Activated CD4-positive, alpha-beta T cell treated with anti-CD3 and anti-CD28 coated beads, Interleukin-2, amount 10 ng/mL, durations not matched to agents 24 days and 14 days (primary cell): ENCODE measurements at places on chromosomes 13 and 19. TPM values are rescaled to one million over a fixed set of nuclear protein-coding genes. Genes with fewer than 3 reads are reported as not detected.

- no peak for DNase-seq
Observed at GRCh38 chr13:60974296-60974695, 441.4 kb downstream of the PCDH20 start.

DNA sequence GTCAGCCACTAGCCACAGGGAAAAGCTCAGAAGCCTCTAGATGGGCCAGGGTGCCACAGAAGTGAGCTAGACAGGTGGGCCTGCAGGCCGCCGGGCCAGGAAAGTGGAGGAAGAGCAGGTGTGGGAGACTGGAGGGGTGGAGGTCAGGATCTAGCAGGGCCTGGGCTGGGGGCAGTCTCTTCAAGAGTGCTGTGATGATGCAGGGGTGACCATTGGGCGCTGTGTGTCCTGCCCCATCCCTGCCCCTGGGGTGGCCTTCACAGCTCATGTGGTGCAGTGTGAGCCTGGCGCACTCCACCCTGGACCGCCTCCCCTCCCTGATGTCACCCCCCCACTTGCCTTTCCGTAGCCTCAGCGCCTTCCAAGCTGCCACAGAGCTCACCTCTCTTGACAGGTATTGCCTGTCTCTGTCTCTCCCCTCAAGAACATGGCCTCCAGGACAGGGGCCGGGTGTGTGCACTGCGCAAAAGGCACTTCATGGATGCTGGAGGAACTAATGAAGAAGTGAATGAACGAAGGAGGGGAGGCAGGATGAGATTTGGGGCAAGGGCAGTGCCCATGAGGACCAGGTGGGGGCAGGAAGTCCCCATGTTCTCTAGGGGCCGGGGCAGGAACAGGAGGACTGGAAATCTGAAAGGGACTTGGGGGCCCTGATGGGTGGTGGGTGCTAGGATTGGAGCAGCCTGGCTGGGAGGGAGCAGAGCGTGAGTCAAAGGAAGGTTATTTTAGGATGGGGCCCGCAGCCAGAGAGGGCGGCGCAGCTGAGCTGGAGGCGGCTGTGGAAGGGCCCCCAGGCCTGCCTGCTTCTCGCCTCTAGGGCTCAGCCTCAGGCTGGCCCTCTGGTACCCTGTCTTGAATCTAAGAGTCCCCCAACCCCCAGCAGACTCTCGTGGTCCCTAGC is 6.6 kb downstream of the SSBP4 start:
- DNase-seq, result peak; percentile 55

GRCh38 chr19:447816-448560 is 12.8 kb downstream of the SHC2 start:
- no peak for DNase-seq

- DNase-seq, result no peak
Observed at GRCh38 chr19:55459950-55460657, 1.3 kb downstream of the ISOC2 start.

DNA sequence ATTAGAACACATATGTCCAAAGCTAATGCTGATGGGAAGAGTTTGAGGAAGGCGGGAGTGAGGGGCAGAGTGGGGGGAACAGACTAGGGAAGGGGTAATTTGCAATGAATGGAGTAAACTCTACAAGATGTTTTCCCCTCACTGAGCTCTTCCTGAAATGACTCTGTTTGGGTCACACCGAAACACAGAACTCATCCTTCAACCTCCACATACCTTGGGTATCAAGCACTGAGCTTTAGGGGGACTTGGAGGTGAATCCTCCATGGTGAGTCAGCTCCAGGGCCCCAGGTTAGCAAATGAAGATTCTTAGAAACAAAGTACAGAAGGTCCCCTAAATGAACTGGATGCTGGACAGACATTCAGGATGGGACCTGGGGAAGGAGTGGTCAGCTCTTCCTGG is 1.3 kb upstream of the SIGLEC10 start:
- no peak for DNase-seq

DNA sequence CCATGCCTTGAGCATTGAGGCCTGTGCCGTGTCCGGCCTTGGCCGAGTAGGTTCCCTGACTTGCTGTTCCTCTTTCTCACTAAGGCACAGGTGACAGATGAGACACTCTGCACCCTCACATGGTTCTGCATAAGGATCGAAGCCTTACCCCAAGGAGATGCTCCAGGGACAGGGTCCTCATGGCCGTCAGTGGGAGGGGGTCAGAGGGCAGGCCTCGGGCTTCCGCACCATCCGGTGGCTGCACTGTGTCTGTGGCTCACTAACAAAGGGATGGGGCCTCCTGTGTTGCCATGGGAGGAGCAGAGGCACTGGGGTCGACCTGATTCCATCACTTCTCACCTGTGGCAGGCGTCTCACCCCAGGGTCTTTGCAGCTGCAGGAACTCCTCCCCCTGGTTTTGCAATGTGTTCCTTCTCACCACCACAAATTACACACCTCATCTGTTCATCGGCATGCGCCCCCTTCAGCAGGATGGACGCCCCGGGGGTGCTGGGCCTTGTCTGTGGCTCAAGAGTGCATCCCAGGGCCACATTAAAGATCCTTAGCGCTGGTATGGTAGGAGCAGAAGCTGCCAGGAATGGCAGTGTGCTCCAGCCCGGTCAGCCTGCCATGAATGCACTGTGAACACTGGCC is 113.3 kb upstream of the SOX1 start:
- no peak for DNase-seq

- no peak for DNase-seq
Observed at GRCh38 chr13:113415825-113416224, 37.5 kb downstream of the ADPRHL1 start.

DNA sequence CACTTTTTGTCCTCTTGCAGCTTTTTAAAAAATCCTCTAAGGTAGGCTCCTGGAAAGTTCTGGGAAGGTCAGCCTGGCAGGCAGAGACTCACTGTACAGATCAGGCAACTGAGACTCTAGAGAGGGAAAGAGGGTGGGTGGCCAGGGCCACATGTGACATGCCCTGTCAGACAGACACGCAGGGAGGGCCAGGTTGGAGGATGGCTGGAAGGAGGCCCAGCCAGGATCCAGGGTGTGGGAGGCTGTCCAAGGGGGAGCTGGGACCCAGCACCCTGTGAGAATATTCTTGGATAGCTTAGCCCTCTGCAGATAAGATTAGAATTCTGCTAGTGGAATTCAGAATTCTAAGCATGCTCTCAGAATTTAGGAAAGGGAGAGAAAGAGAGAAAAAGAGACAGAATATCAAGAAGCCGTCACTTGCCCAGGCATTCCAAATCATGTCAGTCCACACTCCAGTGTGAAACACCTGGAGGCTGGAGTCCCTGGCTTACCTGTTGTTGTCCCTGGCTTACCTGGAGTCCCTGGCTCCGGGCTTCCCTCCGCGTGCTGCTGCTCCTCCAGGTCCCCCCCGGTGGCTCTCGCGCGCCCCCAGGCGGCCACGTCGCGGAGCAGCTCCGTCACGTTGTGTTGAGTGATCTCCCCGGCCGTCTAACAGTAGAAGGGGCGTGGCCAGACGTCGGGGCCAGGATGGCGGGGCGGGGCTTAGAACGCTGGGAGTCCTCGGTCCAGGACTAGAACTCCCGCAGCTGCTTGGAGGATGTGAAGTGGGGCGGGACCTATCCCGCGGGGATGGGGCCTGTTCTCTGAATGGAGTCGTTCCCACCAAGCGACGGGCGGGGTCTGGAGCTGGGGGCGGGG is 2.8 kb upstream of the TNNI3 start:
- DNase-seq, result peak; percentile 97

DNA sequence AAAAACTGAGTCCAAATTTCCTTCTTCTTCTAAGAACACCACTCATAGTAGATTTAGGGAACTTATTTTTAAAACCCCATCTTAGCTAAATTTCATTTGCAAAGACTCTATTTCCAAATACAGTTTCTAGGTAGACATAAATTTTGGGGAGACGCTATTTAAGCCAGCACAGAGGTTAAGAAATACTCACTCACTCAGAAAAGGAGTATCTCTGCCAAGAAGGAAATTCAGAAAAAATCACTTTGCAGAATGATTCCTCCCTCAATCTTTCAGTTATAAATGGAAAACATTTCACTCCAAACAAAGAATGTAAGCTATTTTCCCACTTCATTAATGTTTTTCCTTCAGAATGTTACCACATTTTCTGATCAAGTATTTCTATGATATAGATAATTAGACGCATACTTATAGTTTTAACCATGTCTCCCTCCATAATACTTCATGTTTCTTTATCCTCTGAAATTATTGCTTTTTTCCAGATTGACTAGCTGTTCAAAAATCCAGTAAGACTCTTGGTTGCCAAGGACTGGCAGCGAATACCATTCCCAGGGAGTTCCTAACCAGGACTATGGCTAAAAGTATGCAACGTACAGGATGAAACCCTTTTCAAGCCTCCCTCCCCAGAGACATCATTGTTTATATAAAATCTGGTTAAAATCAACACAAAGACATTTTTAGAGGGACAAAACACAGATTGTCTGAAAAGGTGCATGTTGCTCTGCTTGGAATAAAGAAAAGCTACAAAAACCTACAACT is 52.5 kb upstream of the RXFP2 start:
- DNase-seq, result no peak

GRCh38 chr19:18995804-18996241 is 37.5 kb downstream of the SUGP2 start:
- DNase-seq, result peak; percentile 70

GRCh38 chr19:41535029-41535622 is 40.8 kb upstream of the CEACAM21 start:
- DNase-seq, result peak; percentile 74

DNA sequence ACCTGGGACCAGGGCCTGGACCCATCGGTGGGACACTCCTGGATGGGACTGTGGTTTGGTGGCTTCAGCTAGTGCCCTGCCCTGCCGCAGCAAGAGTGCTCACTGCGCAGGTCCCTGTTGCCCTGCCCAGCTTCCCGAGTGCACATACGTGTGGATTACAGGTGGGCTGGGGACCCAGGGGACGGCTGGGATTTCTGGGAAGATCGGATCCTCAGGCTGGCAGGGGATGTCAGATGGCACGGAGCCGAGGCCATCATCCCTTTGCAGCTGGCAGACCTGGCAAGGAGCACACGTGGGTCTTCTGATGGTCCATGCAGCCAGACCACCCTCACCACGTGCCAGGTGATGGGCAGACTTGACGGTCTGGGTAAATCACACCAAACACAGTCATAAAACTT is 69.3 kb downstream of the CHST8 start:
- no peak for DNase-seq

TNNI3 gene
- total RNA-seq, result not detected in 2 replicates

NEK5 gene
- not detected in 2 replicates for total RNA-seq

ZNF66 gene
- total RNA-seq, result 7.9 and 10.7 TPM in 2 replicates

FGF22 gene
- not detected in 2 replicates for total RNA-seq

ZNF486 gene
- 3.4 and 4.4 TPM in 2 replicates for total RNA-seq

LINGO3 gene
- total RNA-seq, result 0.09 and 0.26 TPM in 2 replicates
